Midbrain (tissue), 1 donor: ENCODE measurements at places on chromosomes 5 and 9.

GRCh38 chr5:107951309-107951708, 280.6 kb upstream of the EFNA5 start:
- no peak for DNase-seq

DNA sequence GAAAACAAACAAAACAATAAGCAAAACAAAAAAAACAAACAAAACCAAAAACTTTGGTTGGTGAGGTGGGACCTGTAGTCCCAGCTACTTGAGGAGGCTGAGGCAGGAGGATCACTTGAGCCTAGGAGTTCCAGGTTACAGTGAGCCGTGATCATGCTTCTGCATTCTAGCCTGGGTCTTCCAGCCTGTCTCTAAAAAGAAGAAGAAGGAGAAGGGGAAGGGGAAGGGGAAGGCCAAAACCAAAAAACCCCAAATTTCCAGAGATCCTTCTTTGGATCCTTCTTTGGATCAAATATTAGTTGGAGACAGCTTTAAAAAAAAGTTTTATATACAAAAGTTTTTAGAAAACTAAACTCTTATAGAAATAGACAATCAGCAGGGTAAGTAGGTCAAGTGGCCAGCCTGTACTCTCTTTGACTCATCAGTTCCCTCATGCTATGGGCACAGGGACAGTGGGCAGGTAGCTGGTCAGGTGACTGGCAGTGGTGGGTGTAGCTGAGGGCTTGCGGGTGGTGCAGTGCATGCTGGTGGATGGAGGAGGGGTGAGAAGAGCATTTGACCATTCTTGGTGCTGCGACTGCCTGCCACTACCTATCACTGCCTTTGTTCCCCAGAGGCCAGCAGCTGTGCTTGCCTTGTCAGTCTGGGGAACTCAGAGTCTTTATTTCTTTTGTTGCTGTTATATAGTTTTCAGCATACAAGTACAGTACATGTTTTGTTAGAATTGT, 12.6 kb downstream of the RCL1 start:
- DNase-seq, result no peak

GRCh38 chr5:58974083-58974482, 391.2 kb downstream of the RAB3C start:
- no peak for DNase-seq

DNA sequence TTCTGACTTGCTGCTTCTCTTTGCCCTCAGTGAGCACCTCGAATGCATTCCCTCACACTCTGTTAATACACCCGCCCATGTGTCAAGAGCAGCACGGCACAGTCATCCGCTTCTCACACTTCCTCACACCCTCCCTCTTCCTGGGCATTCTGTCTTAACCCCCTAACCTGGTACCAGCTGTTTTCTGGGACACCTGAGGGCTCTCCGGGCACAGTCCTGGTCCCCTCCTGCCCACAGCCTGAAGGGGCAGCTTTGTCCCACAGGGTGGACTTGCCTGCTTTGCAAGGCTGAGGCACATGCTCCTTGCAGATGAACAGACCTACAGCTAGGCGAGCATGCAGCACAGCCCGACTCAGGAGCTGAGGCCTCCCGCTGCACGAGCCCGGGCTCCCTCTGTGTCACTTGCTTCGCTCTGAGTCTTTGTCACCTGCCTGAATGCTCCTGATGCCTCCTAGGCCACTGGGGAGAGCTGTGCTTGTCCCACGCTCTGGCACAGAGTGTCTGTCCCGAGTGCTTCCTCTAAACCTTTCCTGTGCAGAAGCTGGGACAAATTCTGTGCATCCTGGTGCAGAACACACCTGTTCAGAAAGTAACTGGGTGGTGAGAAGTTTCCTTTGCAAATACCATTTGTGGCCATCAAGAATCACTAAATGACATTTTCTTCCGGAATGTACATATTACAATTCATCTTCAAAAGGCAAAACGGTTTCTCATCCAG, 47.8 kb downstream of the AHRR start:
- no peak for DNase-seq

- no peak for DNase-seq
These were observed 119.5 kb upstream of the ZNF618 start for GRCh38 chr9:113756476-113757192.

GRCh38 chr9:126894052-126894603, 20.5 kb upstream of the RALGPS1 start:
- DNase-seq, result no peak

DNA sequence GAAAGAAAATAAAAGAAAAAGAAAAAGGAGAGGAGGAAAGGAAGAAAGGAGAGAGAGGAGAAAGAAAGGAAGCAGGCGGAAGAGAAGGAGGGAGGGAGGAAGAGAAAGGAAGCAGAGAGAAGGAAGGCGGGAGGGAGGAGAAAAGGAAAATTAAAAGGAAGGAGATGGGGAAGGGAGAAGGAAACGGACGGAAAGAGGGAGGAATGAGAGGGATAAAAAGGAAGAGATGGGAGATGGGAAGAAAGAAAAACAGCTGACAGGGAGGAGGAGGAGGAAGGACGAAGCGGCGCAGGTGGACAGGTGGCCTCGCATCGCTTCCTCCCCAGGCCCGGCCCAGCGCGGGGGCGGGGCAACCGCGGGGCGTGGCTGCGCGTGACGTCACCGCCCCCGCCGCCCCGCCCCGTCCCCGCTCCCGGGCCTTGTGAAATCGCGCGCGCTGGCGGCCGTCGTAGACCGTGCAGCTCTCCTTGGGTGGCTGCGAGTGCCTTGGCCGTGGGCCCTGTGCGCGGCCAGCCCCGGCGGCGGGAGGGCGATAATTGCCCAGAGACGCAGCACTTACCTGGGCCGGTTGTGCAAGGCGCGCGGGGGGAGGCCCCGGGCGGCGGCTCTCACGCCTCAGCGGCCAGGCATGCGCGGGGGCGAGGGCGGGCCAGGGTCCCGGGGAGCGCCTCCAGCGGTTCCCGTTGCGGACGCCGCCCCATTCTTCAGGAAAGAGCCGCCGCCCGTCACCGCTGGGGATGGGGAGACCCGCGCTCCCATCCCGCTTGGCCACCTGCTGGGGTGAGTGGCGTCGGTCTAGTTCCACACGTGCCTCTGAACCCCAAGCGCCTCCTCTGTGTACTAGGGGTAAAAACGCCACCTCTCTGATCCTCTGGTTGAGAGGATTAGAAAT, 49.6 kb upstream of the FOXE1 start:
- peak; percentile 70 for DNase-seq

DNA sequence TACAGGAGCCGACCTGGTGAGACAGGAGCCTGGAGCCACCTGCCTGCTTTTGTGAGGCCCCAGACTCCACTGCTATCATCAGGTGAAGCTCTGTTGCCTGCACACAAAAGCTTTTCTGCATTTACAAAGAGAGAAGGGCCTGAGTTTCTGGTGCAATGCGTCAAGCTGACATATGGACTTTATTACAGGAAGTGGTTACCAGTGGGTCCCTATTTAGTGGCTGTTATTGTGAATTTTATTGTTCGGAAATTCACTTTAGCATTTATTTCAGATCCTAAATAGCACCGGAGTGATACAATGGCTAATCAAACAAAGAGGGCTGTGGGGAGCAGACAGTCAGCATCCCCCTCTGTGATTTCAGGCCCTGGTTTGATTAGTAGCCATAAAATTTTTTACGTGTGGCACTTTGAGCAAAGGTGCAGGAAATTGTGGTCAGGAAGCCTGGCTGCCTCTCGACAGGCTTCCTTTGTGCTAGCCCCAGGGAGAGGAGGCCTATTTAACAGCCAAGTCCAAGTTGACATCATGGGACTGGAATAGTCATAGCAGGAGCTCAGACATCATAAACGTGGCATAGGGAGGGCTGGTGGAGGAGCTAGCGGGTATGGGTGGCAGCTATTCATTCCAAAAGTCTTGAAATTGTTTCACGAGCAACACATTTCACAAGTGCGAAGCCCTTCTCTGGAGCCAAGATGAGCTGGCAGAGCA, 8.4 kb downstream of the TGFBI start:
- no peak for DNase-seq

DNA sequence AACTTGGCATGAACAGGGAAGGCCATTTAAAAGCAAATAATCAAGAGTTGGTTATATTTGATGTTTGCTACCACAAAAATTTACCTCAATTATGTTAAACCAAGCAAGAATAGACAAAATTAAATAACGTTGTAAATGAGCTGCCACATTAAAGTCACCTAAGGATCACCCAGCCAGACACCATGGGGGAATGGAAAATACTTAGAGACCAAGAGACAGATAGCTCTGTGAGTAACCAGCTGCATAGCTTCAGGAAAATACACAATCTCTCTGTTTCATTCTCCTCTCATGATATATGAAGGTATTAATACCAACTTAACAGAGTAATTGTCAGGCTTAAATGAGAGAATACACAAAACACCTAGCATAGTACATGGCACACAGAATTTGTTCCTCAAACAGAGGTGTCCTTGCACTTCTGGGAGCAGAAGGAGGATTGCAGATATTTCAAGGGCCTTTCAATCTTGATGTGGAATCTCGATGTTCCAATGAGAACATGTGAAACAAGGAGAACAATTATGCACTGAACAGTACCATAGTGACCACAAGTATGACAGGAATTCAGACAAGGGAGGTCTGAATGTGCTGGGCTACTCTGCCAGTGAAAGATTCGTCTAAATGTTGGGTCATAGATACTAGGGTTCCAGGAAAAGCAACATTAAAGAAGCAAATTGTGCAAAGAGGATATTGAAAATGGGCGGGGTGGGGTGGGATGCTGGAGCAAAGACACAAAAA, 18.6 kb downstream of the JAKMIP2 start:
- no peak for DNase-seq

GRCh38 chr9:110178281-110178680, 29.7 kb downstream of the C9orf152 start:
- no peak for DNase-seq

DNA sequence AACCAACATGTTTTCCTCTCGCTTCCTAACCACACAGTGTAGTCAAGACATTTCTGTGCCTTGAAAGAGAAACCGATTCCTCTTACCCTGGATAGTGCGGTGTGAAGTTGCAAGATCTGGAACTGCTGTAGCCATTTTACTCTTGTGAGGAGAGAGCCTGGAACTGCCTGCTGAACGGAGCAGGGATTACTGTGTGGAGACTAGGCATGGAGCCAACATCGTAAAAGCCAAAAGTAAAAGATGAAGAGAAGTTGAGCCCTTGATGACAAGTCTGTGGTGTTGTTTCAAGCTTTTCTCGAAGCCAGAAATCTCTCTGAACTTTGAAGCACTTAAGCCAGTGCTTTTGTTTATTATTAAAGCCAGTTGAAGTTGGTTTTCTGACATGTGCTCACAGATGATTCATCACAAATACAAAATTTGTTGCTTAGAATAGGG, 110.1 kb upstream of the GRIN3A start:
- no peak for DNase-seq

DNA sequence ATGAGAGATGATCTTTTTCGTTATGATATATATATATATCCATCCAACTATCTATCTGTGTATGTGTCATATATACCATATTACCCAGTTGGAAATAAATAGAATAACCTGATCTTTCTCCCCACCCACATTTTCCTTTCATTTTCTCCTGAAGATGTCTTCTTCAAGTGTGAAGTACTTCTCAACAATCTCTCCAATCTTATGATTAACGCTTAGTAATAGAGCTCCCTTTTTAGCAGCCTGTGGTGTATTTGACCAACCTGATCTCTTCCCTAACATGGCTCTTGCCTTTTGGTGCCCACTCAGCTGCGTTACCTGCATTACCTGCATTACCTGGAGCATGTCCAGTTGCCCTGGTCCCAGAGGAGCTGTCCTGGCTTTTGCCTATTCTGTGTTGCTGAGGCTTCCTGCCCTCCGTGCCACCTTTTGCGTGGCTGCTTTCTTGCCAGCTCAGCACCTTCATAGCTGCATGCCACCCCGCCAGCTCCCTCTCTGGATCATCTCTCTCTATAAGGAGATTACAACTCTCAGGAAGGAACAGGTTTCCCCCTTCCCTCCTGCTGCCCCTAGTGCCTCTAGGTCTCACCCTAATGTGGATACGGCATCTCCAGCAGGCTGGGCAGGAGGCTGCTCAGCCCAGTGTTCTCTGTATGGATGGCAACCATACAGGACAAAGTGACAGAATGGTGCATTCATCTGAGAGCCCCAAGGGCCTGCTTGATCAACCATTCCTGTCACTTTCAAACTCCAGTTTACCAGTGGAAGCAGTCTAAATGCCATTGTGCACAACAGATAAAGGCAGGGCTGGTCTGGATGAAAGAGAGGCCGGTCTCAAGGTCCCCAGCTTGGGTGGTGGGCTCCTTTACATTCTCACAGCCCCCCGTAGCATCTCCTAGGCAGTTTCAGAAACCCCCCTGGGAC, 126.7 kb downstream of the GADD45G start:
- DNase-seq, result no peak

DNA sequence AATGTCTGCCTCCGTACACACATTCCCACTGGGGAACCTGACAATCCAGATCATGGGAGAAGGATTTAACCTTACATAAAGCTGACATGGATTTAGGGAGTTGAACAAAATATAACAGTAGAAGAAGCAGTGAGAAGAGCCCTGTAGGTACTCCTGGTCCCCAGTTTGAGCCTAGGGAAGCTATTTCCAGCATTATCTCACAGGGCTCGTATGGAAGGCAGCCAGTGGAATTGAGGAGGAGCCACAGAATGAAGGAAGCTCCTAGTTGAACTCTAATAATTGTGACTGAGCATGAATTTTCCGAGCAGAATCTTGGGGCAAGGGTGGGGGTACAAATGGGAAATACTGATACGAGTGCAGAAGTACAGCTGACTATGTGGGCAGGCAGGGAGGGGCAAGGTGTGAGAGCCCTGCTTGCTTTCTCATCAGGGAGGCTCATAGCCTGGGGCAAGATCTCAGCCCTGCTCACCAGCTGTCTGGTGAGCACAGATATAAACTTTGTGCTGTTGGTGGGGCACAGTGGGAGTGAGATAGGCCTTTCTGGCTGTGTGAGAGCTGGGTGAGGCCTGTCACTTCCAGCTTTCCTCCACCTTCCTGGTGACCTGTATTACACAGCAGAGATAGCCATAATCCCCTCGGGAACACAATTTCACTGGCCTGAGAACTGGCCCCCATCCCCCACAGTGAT, 290.7 kb upstream of the IL12B start:
- no peak for DNase-seq

DNA sequence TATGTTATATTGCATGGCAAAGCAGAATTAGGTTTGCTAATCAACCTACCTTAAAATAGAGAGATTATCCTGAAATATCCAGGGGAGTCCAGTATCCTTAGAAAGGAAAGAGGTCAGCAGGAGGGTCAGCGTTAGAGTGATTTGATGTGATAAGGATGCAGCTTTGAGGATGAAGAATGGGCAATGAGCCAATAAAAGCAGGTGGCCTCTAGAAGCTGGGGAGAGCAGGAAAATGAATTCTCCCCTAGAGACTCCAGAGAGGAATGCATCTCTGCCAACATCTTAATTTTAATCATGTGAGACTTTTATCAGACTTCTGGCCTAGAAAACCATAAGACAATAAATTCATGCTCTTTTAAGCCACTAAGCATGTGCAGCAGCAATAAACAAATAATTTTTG, 65.7 kb upstream of the SYK start:
- no peak for DNase-seq

DNA sequence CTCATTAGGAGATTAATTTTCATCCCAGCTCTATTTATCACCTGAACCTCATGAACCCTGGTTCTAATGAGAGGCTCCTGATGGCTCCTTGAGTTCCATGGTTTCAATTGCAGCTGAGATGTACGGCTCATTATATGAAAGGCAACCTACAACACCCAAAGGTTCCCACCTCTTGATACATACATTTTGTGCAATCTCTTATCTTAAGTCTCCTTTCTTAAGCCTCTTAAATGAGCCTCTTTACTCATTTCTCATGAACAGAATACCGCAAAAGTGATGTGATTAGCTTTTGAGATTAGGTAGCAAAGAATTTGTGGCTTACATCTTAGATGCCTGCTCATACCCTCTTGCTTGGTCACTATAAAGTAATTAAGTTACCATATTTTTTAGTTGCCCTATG, 1964.0 kb upstream of the CDH6 start:
- DNase-seq, result no peak
